Activated CD4-positive, alpha-beta T cell treated with anti-CD3 and anti-CD28 coated beads, Interleukin-2, amount 50 U/mL, for 48 hours (primary cell): ENCODE measurements at places on chromosomes 5 and 9.

GRCh38 chr9:80899208-80899607, 790.1 kb downstream of the TLE1 start:
- no peak for DNase-seq

GRCh38 chr5:113612060-113612496, 98.6 kb downstream of the YTHDC2 start:
- DNase-seq = no peak

GRCh38 chr9:107025260-107026035, 162.5 kb downstream of the ZNF462 start:
- DNase-seq = no peak

DNA sequence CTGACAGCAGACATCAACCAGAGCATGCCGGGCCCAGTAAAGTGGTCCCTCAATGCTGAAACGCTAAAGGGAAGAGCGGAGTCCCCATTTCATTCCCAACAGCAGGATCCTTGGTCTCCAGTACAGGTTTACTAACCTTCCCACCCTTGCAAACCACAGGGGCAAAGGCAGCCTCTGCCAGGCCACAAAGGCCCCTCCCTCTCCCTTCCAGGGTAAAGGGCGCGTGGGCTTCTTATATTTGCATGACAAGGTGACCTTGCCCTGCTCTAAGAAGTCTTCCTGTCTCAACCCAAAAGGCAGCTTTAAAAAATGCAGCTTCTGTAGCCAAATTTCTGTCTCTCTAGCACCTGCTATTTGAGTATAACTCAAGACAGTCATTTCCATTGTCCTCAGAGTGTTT, 131.5 kb upstream of the PTCH1 start:
- no peak for DNase-seq

- DNase-seq = peak; percentile 5
These were observed 729 bp upstream of the TMEM38B start for GRCh38 chr9:105693435-105694189.

DNA sequence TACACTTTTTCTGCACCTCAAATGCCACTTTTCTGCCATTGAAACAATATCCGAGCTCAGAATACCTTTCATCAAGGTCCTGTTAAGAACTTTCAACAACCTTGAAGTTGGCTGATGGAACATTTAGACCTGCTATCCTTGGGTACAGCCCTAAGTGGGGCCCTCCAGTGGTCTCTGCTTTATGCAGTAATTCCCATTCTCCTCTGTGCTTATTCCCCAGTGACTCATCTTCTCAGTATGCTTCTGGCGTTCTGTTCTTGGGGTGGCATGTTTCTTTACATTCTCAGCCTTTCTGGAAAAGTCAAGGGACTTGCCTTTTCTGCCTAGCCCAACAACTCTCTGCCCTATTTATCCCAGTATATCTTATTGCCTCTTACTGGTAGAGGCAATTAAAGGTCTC, 7.1 kb downstream of the ANP32B start:
- DNase-seq = no peak
